ENCODE measurements at places on chromosomes 6 and 20.
A peak's percentile ranks its signal among the peaks of the same experiment; 100 is the strongest.

DNA sequence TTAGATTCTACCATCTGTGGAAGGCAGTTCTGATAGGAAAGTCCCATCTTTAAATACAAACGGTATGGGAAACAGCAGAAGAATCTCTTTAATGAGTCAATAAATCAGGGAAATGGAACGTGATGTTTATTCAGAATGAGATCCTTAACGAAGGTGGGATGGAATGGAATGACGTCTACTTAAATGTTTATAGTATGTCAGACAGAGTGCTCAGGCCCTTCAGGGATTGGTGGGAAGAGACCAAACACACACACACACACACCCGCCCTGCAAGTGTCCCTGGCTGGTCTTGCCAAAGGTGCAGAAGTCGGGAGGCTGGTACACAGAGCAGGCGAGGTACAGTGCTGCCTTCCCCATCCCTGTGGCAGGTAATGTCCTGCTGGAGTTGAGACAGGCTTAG lies 164.0 kb downstream of the FARS2 start:
- DNase-seq = no peak

GRCh38 chr20:58224097-58224496 lies 4.4 kb downstream of the ANKRD60 start:
- no peak for DNase-seq

DNA sequence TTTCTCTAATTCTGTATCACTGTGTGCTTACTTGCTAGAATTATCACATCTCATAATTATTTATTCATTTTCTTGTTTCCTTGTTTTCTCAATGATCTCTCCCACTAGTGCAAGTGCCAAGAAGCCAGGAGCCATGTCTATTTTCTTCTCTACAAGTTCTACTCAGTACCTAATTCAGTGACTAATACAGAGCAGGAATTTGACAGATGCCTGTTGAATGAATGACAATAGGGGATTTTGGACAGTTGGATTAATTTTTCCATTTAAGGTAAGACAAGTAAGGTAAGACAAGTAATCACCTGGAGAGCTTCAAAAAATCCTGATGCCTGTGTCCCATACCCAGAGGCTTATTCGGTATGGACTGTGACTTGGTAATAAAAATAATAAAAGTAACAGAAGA lies 81.0 kb downstream of the EDN1 start:
- DNase-seq = no peak

DNA sequence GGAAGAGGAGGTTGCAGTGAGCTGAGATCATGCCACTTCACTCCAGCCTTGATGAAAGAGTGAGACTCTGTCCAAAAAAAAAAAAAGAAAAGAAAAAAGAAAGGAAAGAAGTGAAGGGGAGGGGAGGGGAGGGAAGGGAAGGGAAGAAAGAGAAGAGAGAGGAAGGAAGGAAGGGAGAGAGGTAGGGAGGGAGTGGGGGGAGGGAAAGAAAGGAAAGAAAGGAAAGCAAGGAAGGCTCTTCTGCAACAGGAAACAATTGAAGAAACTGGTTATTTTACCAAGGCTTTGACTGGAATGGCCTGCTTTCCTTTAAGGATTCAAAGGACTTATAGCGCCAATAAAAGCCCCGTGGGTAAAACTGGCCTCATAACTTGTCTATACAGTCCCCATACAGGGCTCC lies 64.6 kb downstream of the ABHD12 start:
- no peak for DNase-seq

GRCh38 chr6:69647726-69648125 lies 149.1 kb downstream of the LMBRD1 start:
- peak; percentile 24 for DNase-seq

GRCh38 chr6:119479860-119480655 lies 130.5 kb upstream of the MAN1A1 start:
- DNase-seq = no peak

GRCh38 chr20:48420176-48420575 lies 407.6 kb downstream of the PREX1 start:
- no peak for DNase-seq

- no peak for DNase-seq
Observed at GRCh38 chr6:11563793-11564192, 26.2 kb downstream of the TMEM170B start.

DNA sequence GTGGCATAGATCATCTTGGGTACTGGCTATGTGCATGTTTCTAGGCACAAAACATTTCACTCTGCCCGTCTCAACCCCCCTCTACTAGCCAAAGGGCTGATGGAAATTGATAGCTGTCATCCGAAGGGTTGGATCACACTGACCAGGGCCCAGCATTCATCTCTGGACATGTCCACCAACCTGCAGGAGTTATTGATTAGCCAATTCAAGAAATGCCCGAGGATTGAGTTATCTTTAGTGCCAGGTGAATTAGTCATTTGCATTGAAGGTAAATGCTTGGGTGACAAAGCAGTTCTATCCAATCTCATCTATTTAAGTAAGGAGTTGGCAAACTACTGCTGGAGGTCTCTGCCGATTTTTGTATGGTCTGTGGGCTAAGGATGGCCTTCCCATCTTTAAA lies 80.1 kb downstream of the CD164 start:
- no peak for DNase-seq

GRCh38 chr6:167779993-167780655 lies 46.6 kb upstream of the AFDN start:
- DNase-seq = no peak

GRCh38 chr6:108655806-108656651 lies 95.3 kb downstream of the FOXO3 start:
- no peak for DNase-seq

DNA sequence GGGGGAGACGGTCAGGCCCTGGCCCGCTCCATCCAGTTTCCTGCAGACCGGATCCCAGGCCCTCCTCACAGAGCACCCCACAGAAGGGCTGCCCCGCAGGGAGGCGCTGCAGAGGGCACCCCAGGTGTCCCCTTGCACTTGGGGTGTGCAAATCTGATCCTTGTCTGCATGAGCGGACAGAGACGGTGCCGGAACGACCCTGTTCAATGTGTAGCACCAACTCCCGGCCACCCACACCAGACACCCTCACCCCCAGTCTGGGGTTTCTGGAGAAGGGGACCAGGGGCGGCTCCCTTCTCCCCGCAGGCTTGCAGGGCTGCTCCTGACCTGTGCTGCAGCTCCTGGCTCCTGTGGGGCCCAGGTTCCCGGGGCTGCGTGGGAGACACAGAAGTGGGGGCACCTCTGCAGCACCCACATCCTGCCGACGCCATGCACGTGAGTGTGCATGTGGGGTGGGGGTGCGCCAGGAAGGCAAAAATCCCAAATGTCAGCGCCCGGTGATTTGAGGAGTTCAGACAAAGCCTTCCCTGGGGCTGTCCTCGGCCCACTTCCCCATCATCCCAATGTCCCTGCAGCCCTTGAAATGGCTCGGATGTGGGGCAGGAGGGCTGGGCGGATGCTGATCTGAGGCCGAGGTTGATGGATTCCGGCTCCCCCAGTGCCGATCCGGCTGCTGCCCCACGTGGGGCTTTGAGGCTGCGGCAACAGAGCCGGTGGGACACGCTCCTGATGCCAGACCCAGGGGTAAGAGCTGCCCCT lies 85.3 kb upstream of the BHLHE23 start:
- DNase-seq = no peak

DNA sequence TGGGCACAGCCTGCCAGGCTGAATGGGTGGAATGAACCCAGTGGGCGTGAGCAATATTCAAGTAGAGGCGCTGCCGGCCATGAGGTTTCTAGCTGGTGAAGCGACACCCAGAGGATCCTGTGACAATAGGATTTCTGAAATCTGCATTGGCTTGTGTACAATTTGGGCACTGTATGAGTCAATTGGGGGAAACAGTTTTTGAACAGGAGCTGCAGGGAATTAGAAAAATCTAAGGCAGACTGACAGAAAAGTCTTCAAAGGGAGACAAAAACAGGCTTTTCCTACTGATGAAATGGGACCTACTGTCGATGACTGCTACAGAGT lies 148.8 kb upstream of the PROKR2 start:
- DNase-seq = no peak

DNA sequence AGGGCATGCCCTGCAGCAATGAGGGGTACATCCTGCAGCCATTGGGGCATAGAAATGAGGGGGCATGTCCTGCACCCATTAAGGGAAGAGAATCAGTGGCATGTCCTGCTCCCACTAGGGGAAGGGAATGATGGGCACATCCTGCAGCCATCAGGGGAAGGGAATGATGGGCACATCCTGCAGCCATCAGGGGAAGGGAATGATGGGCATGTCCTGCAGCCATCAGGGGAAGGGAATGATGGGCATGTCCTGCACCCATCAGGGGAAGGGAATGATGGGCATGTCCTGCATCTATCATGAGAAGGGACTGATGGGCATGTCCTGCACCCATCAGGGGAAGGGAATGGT lies 49.7 kb downstream of the PSMB1 start:
- DNase-seq = no peak

Data from hepatic stellate cell (primary cell).